ENCODE measurements at places on chromosomes 7 and 10.
A peak's percentile ranks its signal among the peaks of the same experiment; 100 is the strongest.

GRCh38 chr10:121450247-121450646, 148.0 kb downstream of the FGFR2 start:
- no peaks in the 10 kb centered on the region for H3K4me1 ChIP-seq
- DNase-seq, result no peak
- H3K4me3 ChIP-seq, result no peak overlapping the region
- H3K27me3 ChIP-seq, result no peaks in the 10 kb centered on the region
- no peaks in the 10 kb centered on the region for H3K36me3 ChIP-seq

DNA sequence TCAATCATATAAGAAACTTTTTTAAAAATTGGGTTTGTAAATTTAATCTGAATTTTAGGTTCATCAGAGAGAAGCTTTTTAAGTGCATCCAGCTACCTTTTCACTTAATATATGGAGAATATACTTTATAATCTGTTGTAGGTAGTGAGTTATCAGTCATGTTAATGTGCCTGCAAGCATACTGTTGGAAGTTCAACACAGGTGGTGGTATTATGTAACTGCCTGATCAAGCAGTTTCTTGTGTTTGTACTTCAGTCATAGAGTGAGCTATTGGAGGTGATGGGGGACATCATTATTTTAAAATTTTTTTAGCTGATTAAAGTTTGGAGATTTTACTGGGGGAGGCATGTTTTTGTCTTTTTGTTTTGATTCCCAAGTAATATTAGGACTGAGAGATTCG, 2.5 kb downstream of the TNKS2 start:
- peak overlapping the region; percentile 91 for H3K4me3 ChIP-seq
- no peak overlapping the region for H3K27ac ChIP-seq
- peaks cover 58% of the 10 kb centered on the region for H3K4me1 ChIP-seq
- no peaks in the 10 kb centered on the region for H3K27me3 ChIP-seq
- no peak for DNase-seq
- peaks cover 19% of the 10 kb centered on the region for H3K36me3 ChIP-seq

- DNase-seq, result peak; percentile 45
- H3K4me3 ChIP-seq, result no peak overlapping the region
- peaks cover 1% of the 10 kb centered on the region for H3K27me3 ChIP-seq
- peaks cover 57% of the 10 kb centered on the region for H3K4me1 ChIP-seq
- peak overlapping the region; percentile 81 for H3K27ac ChIP-seq
Measured at GRCh38 chr7:151094675-151095074, 8.4 kb downstream of the AGAP3 start.

DNA sequence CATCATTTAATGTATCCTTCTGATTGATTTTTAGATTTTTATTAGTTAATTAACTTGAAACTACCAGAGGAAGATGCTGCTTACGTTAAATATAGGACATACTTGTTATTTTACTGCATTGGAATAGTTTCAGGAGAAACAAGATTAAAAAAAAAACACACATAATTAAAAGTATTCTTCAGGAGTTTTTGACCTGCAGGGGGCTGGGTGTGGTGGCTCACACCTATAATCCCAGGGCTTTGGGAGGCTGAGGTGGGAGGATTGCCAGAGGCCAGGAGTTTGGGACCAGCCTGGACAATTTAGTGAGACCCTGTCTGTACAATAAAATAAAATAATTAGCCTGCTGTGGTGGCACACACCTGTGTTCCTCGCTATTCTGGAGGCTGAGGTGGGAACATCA, 10.7 kb downstream of the CBLL1 start:
- no peak overlapping the region for H3K27ac ChIP-seq
- no peaks in the 10 kb centered on the region for H3K4me1 ChIP-seq
- H3K4me3 ChIP-seq, result no peak overlapping the region
- H3K27me3 ChIP-seq, result peaks cover 1% of the 10 kb centered on the region
- peaks cover 34% of the 10 kb centered on the region for H3K36me3 ChIP-seq
- DNase-seq, result no peak

DNA sequence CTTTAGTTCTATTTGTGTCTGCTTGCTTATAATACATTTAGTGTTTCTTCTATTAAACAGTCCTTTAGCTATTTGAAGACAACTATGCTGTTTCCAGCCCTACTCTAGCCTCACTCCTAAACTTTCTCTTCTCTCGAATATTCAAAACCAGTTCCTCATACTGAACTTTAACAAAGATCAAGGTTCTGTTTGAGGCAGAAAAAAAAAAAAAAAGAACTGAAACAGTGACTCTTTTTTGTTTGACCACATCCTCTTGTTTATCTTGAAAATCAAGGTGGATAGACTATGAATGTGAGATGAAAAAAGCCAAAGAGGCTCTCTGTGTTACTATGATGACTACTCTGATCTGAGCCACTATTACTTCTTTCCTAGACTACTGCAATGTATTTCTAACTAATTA, 154.3 kb downstream of the ZNF365 start:
- no peaks in the 10 kb centered on the region for H3K4me1 ChIP-seq
- no peak for DNase-seq
- H3K27ac ChIP-seq, result no peak overlapping the region
- no peak overlapping the region for H3K4me3 ChIP-seq

DNA sequence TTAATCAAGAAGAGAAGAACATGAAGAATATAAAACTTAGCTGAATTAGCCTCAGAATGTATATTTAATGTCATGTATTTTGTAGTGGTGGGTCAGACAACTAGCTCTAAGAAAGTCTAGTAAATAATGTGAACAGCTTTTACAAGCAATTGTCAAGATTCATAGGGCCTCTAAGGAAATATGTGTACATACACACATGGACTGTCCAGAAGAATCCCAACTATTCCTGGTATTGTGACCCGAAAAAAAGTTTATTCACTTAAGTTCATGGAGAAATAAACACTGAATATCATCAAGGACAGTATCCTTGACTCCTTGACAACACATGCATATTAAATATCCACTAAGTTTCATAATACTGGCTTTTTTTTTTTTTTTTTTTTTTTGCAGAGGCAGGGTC, 11.4 kb upstream of the TWIST1 start:
- H3K4me3 ChIP-seq, result no peak overlapping the region
- peaks cover 2% of the 10 kb centered on the region for H3K27me3 ChIP-seq
- no peak overlapping the region for H3K27ac ChIP-seq
- no peak for DNase-seq
- H3K36me3 ChIP-seq, result no peaks in the 10 kb centered on the region

DNA sequence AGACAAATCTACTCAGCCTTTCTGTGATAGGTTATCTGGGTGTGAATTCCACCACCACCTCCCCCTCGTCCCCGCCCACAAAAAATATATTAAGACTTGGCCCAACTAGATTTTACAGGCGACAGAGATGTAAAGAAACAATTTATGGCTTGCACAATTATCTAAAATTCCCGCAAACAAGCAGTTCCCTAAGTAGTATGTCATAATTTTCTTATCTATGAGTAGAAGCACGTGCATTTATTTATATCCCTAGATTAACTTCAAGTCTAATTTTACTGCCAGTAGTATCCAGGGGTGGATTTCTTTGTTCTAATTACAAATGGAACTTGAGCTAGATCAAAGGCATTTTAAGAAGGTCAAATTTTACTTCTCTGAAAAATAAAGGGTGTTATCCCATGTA, 1.7 kb downstream of the TSPAN12 start:
- no peak for DNase-seq
- H3K36me3 ChIP-seq, result no peaks in the 10 kb centered on the region
- peaks cover 19% of the 10 kb centered on the region for H3K4me1 ChIP-seq
- peak overlapping the region; percentile 91 for H3K4me3 ChIP-seq
- peaks cover 17% of the 10 kb centered on the region for H3K27me3 ChIP-seq
- H3K27ac ChIP-seq, result no peak overlapping the region

- H3K36me3 ChIP-seq, result no peaks in the 10 kb centered on the region
- no peak overlapping the region for H3K27ac ChIP-seq
- peaks cover 5% of the 10 kb centered on the region for H3K27me3 ChIP-seq
- no peak overlapping the region for H3K4me3 ChIP-seq
Measured at GRCh38 chr7:75691793-75692543, 46.8 kb downstream of the HIP1 start.

GRCh38 chr7:39621261-39621660, 2.1 kb upstream of the RALA start:
- H3K4me1 ChIP-seq, result peaks cover 68% of the 10 kb centered on the region
- peak overlapping the region; percentile 60 for H3K4me3 ChIP-seq
- no peaks in the 10 kb centered on the region for H3K27me3 ChIP-seq
- H3K27ac ChIP-seq, result peak overlapping the region; percentile 84
- H3K36me3 ChIP-seq, result peaks cover 11% of the 10 kb centered on the region

- H3K27ac ChIP-seq, result no peak overlapping the region
- no peak overlapping the region for H3K4me3 ChIP-seq
- DNase-seq, result no peak
- no peaks in the 10 kb centered on the region for H3K4me1 ChIP-seq
Measured at GRCh38 chr10:77820349-77820748, 106.2 kb downstream of the DLG5 start.

GRCh38 chr10:95445223-95445836, 115.8 kb downstream of the SORBS1 start:
- H3K27ac ChIP-seq, result peak overlapping the region; percentile 7
- no peaks in the 10 kb centered on the region for H3K36me3 ChIP-seq
- peaks cover 13% of the 10 kb centered on the region for H3K27me3 ChIP-seq
- H3K4me3 ChIP-seq, result peak overlapping the region; percentile 15
- peaks cover 16% of the 10 kb centered on the region for H3K4me1 ChIP-seq

Data from HFFc6 (cell line).